ENCODE measurements at places on chromosomes 12 and 14. TPM values are rescaled to one million over a fixed set of nuclear protein-coding genes. Genes with fewer than 3 reads are reported as not detected.

The NRXN3 gene
- total RNA-seq, result 0.60 TPM

The SMIM41 gene
- total RNA-seq, result not detected

The PLEKHH1 gene
- total RNA-seq, result 4.5 TPM

The RIMBP2 gene
- 2.3 TPM for total RNA-seq

The CDC42BPB gene
- 48.5 TPM for total RNA-seq

The KRT77 gene
- not detected for total RNA-seq

The REP15 gene
- 0.40 TPM for total RNA-seq

The ZCRB1 gene
- total RNA-seq, result 36.3 TPM

The C12orf50 gene
- total RNA-seq, result not detected

The WNT5B gene
- 9.8 TPM for total RNA-seq

The DIO2 gene
- total RNA-seq, result 58.4 TPM

The USP44 gene
- not detected for total RNA-seq

The DCN gene
- total RNA-seq, result 57.4 TPM

The TBX5 gene
- total RNA-seq, result 0.48 TPM

The GPR162 gene
- total RNA-seq, result 0.76 TPM

The CHGA gene
- 0.08 TPM for total RNA-seq

The NOVA1 gene
- total RNA-seq, result 0.72 TPM

The GALNT9 gene
- not detected for total RNA-seq

The DAO gene
- total RNA-seq, result not detected

The ST8SIA1 gene
- total RNA-seq, result 1.5 TPM

The LMNTD1 gene
- total RNA-seq, result 0.32 TPM

The PRH2 gene
- total RNA-seq, result not detected

The TAS2R9 gene
- not detected for total RNA-seq

The KRT85 gene
- total RNA-seq, result not detected

The SRRM4 gene
- total RNA-seq, result not detected
